ENCODE measurements at places on chromosomes 12 and 14.

DNA sequence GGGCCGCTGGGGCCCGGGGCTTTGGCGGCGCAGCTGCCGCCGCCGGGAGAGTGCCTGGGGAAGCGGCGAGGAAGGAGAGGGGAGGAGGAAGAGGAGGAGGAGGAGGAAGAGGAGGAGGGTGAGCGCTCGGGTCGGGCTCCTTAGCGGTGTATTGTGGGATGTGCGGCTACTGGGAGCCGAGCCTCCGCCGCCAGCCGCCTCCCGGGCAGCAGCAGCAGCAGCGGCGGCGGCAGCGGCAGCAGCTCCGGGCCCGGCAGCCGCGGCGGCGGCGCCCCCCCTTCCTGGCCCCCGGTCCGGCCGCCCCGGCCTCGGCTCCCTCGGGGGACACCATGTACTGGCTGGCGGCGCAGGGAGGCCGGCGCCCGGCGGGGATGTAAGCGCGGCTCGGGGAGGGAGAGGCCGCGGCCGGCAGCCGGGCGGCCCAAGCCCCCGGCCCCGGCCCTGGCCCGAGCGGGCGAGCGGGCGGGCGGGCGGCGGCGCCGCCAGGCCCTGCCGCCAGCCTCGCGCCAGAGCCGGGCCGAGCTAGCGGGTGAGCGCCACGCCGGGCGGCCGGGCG is at the start of gene SETD1B:
Gene SETD1B, plus strand, starts transcription at position 149 of the 556 bp plus-strand sequence. CDS start 729 bp downstream, outside the sequence.
- DNase-seq, result no peak

GRCh38 chr14:99183716-99184115 is 88.3 kb downstream of the BCL11B start:
- DNase-seq, result no peak

GRCh38 chr12:46579474-46579873 is 206.9 kb upstream of the SLC38A2 start:
- no peak for DNase-seq

GRCh38 chr12:123762715-123763052 is 583 bp downstream of the DNAH10 start:
- DNase-seq, result no peak

- DNase-seq, result no peak
Observed at GRCh38 chr12:68138480-68138879, 21.1 kb downstream of the IFNG start.

DNA sequence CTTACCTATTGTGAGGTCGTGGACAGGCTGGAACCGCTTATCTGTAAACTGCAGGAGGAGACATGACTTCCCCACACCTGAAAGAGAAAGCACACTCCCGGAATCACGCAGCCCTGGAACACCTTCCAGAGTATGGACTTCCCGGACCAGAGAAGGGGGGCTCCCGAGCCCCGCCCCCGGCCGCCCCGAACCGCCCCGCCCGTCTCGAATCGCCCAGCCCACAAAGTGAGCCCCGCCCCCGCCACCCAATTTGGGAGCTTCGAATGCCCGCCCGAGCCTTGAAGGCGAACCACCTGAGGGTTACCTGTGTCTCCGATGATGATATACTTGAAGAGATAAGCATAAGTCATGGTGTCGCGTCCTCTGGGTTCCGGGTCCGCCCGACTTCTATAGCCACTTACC is 235 bp downstream of the RAB2B start:
- DNase-seq, result peak; percentile 24

DNA sequence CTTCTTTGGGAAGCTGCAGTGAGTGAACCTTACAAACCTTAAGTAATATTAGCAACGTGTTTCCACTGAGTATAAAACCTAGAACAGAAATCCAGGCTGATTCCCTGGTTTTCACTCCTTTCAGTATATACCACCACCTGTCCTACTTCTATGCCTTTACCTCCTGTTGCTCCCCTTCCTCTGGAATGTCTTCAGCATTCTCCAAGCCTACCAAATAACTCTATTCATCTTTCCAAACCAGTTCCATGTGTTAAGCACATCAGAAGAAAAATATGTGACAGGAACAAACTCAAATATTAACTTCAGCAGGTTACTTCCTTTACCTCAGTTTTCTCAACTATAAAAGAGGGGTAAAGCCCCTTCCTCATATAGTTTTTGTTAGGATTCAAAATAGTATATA is 39.8 kb downstream of the LIMA1 start:
- no peak for DNase-seq

DNA sequence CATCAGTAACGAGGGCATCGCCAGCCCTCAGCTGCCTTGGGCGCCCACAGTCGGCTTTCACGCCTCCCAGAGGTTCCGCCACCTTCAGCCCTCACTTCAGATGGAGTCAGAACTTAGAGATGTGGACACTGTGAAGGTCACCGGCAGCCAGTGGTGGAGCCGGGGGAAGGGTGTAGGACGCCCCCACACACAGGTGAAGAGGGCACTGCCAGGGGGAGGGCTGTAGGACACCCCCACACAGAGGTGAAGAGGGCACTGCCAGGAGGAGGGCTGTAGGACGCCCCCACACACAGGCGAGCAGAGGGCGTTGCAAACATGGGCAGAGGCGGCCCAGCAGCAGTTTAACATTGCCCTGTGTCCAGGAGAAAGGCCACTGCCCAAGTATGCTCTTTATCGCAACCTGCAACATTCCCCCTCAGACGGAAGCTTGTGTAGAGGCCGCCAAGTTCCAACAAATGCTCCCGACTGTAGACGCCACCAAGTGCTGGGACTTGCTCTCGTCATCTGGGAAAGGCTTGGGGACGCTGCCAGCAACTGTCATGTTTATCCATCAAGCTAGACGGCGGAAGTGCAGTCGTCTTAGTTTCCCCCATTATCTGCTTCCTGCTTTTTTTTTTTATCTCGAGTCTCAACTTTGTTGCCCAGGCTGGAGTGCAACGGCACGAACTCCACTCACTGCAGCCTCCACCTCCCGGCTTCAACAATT is 4.9 kb upstream of the ANKLE2 start:
- DNase-seq, result no peak

DNA sequence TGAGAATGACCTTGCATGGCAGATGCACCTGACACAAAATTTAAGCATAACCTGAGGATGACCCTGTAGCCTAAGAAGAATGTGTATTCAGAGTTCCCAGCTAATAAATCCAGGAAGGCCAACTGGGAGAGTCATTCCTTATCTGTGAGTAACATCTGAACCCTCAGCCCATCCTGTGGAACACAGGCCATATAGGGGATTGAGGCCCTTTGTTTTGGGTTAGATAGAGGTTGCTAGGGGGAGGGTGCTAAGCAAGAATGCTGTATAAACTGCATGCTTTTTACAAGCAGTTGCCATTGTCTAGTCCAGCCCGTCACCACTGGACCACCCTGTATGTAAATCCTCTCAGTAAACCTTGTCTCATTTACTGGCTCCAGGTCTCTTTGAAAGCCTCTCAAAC is 77.0 kb downstream of the BICD1 start:
- peak; percentile 9 for DNase-seq

DNA sequence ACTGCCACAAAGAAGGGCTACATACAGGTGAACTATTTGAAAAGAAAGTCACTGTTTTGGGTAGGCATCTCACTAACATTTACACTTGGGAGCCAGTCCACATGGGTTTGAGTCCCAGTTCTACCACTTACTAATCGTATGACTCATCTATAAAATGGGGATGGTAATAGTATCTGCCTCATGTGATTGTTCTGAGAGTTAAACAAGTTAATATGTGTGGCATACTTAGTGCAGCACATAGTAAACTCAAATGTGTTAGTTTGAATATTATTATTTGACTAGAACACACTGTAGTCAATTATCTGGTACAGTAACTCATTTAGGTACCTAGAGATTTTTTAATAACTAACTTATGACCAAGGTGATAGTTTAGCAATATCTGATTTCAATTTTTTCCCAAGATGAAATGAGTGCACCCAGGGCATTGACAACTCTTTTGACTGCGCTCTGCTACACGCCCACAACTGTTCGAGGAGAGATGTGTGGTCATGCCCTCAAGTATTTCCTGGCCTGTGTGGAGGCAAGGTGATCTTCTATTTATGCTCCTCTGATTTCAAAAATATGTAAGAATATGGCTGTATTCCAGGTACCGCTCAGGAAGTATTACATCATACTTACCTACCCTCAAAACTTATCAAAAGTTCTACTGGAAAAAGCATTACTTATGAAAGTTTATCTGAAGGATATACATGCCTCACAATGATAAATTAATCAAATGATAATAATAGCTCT is 210.6 kb upstream of the EGLN3 start:
- DNase-seq, result no peak

- DNase-seq, result no peak
Observed at GRCh38 chr12:13981296-13981962, at the start of gene GRIN2B. Gene GRIN2B, minus strand, starts transcription at chr12:13981602. Its CDS starts 115,394 bp downstream, at chr12:13866208.

- DNase-seq, result peak; percentile 82
Observed at GRCh38 chr14:100076133-100076532, 10.9 kb downstream of the EVL start.

- DNase-seq, result no peak
Observed at GRCh38 chr12:92695056-92695455, 7.7 kb upstream of the PLEKHG7 start.

- DNase-seq, result no peak
Observed at GRCh38 chr14:72476657-72477499, 417.0 kb downstream of the DPF3 start.

Measured in CMK (cell line).